ENCODE measurements at places on chromosomes 5 and 9.

DNA sequence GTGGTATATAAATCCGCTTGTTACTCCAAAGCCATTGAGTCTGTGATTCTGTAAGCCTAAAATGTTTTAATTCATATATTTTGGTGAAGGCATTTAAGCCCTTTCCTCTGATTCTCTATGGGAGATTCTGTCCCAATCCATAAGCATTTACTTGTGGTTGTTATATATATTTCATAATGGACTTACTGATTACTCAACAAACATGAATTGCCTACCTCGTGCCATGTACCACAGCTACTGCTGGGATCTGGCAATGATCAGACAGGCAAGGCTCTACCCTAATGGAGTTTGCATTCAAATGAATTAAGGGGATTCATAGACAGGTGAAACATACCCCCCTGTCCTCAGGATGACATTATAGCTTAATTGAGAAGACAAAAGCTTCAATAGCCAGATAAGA is 54.5 kb downstream of the C9orf152 start:
- no peak for DNase-seq

DNA sequence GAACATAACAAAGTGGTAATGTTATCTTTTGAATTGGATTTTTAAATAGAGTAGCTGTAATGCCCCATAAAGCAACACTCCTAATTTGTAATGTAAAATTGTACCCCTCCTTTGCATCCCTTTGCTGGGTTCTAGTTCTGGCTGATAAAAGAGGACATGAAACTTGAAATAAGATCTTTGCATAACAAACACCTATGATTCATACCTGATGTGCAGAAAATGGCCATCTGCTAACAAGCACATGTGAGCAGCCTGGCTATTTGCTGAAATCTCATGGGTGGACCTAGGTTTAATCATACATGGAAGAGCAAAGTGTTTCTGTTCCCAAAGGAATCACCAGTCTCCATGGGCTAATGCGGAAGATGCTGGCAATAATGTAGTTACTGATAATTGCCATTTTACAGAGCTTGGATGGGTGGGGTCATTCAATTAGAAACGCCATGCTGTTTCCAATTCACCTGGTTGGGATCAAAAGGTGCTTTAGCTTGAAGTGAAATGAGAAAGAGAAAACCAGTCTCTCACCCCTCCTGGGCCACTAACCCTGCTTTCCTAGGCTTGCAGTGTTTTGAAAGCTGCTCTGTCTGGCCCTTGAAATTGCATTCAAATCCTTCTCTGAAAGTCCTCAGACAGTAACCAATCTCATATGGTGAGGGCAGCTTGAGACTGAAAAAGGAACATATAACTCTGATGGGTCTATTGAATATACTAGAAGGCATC is 585.1 kb downstream of the TLE4 start:
- DNase-seq: no peak

DNA sequence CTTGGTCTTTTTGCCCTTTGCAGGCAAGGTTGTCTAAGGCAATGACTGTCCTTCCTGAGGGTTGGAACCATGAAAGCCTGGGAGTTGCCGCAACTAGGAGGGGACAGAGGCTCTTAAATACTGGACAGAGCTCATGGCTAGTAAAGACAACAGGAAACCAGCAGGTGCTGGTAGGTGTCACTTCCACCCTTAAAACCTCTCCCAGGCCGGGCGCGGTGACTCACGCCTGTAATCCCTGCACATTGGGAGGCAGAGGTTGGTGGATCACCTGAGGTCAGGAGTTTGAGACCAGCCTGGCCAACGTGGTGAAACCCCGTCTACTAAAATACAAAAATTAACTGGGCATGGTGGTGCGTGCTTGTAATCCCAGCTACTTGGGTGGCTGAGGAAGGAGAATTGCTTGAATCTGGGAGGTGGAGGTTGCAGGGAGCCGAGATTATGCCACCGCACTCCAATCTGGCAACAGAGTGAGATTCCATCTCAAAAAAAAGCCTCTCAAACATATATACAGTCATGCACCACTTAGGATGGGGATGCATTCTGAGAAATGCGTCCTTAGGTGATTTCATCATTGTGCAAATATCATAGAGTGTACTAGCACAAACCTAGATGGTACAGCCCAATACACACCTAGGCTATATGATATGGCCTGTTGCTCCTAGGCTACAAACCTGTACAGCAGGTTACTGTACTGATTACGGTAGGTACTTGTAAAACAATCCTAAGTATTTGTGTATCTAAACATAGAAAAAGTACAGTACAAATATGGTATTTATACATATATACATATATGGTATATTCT is 102.7 kb downstream of the HSPA4 start:
- DNase-seq: no peak

DNA sequence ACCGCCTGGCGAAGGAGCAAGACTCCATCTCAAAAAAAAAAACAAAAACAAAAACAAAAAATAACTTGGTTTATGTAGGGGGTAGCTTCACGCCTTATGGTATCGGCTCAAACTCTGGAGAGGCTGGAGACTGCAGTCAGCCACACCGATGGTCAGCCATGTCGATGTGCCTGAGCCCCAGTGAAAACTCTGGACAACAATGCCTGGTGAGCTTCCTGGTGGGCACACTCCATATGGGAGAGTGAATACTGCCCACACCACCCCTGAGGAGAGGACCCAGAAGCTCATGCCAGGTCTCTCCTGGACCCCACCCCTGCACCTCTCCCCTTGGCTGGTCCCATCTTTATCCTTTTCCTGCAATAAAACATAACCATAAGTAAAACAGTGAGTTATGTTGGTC is 19.6 kb downstream of the IPPK start:
- DNase-seq: no peak

DNA sequence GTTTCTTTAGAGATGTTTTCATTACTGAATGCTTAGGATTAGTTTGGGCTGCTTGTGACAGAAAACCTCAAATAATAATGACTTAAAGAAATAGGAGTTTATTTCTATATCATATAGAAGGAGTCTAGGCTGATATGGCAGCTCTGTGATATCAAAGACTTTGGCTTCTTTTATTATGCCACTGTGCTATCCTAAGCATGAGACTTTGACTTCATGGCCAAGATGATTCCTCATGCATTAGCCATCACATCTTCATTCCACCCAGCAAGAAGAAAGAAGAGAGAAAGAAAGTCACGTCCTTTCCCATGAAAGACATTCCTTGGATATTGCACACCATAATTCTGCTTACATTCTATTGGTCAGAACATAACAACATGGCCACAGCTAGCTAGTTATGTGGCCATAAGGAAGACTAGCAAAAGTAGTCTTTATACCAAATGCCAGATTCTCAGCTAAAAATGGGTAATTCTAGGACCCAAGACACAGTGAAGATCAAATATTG is 76.2 kb downstream of the DAPK1 start:
- DNase-seq: no peak

DNA sequence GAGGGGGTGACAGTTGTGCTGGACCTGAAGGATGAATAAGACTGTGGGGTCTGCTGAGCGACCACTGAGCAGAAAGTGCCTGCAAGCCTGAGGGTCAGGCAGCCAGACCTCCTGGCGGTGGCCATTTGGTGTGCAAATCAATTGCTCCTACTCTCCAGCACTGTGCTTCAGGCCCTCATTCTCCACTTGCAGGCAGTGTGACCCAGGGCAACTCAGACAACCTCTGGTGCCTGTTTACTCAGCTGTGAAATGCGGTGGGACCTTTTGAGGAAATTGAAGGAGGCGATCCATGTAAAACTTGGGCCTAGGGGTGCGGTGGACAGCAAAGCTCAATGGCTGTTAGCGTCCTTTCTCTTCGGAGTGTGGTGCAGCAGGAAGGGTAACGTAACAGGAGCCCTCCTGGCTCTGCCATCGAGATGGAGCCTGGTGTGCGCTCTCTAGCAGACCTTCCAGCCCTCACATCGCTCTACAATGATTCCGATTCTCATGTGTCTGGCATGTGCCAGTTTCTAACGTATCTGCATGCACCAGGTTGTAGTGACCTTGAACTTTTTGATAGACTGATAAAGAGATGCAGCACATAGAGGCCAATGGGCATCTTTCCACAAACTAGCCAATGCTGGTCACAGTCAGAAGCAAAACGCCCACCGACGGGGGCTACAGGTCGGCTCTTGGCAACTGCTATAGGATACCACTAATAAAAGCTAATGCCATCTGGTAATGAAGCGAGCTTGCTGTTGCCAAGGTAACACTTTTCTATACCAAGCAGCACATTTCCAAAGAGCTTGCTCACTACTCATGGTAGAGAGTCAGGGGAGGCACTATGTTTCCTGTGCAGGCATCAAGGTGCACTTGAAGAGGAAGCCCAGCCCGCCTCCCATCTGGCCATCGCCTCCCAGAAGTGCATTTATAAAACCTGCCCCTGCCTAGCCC is 159.7 kb upstream of the RAPGEF1 start:
- DNase-seq: no peak

GRCh38 chr5:89211836-89212235 is 328.9 kb upstream of the MEF2C start:
- no peak for DNase-seq

GRCh38 chr5:44932922-44933585 is 124.3 kb downstream of the MRPS30 start:
- no peak for DNase-seq

GRCh38 chr5:55895346-55895745 is 44.2 kb downstream of the IL31RA start:
- no peak for DNase-seq

DNA sequence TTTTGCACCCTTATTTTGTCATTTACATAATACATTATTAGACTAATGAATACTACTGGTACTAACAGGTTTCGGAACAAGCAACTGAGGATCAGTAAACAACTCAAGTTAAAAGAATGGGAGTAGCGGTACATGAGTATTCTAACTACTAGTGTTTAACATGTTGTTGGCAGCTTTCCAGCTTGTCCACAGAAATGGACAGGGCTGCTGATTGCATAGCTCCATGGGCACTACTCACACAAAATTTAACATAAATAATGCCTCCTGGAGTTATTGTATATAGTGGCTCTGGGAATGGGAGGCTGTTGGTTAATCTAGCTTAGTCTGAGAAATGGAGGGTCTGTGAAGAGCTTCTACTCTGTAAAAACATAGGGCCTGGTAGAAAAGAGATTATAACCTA is 6.7 kb downstream of the NCBP1 start:
- DNase-seq: no peak

DNA sequence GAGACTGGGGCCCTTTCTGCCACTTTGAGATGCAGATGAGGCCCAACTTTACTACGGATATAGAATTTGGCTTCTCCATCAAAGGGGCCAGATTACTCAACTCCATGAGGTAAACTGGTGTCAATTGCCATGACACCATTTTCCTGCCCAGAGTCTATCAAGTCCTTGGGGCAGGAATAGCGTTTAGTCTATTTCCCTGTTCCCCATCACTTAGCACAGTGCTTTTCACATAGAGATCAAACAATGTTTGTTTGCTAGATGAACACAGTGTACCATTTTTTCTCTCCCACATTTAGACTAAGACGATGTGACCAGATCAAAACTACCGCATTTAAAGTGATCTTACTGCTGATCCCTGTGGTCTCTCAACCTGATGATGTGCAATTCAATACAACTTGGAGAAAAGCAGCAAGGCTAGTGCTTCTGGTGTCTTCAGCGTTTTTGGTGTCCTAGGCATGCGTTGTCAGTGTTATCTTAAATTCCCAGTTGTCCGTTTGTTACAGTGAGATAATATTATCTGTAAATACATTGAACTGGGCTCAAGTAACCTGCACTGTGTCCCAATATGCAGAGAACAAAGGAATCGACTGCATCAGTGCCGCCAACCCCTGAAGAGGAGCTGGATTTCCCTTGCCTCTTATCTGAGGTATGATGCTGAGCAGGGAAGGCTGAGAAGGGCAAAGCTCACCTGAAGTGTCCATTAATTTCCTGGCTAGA is 446.2 kb downstream of the PLK2 start:
- no peak for DNase-seq

DNA sequence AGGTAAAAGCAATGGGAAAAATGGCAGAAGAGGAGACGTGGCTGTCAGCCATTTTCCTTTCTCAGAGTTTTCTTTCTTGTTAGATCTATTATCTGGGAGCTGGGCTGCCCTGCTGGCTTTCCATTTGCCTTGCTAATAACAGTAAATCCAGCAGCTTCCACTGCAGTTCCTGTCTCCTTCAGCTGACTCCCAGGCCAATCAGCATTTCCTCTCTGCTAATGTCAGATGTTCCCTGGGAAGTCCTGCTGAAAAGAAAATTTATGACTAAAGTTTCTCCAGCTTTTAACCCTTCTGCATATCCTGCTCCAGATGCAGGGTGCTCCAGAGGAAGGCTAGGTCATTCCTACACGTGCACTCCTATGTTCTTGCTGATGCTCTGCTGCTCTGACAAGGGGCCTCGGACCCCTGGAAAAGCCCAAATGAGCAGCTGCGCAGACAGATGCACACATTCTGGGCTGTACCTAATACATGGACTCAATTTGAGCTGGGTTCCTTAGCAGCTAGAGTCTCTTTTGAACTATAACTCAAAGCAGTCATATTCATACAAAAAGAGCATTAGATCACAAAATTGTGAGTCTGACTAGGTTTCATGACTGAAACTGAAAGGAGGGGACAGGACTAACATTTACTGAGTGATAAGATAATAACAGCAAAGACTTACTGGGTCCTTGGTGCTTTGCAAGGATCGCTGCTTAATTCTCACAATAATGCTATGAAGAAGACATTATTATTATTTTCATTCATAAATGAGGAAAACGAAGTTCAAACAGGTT is 182.2 kb downstream of the MAPKAP1 start:
- DNase-seq: no peak

- no peak for DNase-seq
Observed at GRCh38 chr5:52963636-52964035, 25.5 kb upstream of the ITGA2 start.

DNA sequence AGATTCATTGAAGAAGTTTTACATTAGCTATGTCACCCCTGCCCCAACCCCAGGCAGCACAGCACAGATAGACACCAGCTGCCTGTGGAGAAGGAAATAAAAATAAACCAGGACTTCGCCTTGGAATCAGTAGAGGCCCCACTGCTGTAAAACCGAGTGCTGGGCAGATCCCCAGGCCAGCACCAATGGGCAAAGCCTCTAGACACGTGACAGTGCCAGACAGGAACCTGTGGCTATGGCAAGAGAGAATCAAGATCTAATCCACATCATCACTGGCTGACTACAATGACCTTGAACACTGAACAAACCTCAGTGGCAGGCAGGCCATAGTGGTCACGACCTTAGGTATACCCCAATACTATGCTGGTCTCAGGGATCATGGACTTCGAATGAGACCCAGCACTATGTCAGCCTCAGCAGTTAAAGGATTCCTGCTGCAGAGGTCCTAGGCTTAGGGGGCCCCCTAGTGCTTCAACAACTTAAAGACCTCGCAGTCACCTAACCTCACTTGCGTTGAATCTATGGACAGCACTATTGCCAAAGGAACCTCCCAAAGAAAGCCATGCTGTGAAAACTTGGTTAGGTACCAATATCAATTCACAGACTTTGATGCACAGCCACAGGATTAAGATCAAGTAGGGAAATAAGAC is 2118.6 kb upstream of the C9orf72 start:
- DNase-seq: peak; percentile 33

- DNase-seq: peak; percentile 82
Observed at GRCh38 chr9:95249986-95250385, 67.5 kb downstream of the FANCC start.

GRCh38 chr9:114929201-114929600 is 1.2 kb downstream of the TNFSF8 start:
- no peak for DNase-seq

- no peak for DNase-seq
Observed at GRCh38 chr9:95124582-95125367, 192.7 kb downstream of the FANCC start.

GRCh38 chr5:131322926-131323325 is 59.1 kb downstream of the CDC42SE2 start:
- no peak for DNase-seq

- DNase-seq: no peak
Observed at GRCh38 chr5:132099076-132099748, 25.6 kb downstream of the CSF2 start.

Data from SJCRH30 (cell line).